ENCODE measurements at places on chromosomes 1 and 21.

- DNase-seq: no peak
Observed at GRCh38 chr21:29195981-29196669, 65.7 kb downstream of the MAP3K7CL start.

GRCh38 chr21:39715804-39716397, 29.1 kb upstream of the IGSF5 start:
- DNase-seq: peak; percentile 8

- no peak for DNase-seq
Observed at GRCh38 chr1:198264282-198264681, 107.5 kb downstream of the NEK7 start.

DNA sequence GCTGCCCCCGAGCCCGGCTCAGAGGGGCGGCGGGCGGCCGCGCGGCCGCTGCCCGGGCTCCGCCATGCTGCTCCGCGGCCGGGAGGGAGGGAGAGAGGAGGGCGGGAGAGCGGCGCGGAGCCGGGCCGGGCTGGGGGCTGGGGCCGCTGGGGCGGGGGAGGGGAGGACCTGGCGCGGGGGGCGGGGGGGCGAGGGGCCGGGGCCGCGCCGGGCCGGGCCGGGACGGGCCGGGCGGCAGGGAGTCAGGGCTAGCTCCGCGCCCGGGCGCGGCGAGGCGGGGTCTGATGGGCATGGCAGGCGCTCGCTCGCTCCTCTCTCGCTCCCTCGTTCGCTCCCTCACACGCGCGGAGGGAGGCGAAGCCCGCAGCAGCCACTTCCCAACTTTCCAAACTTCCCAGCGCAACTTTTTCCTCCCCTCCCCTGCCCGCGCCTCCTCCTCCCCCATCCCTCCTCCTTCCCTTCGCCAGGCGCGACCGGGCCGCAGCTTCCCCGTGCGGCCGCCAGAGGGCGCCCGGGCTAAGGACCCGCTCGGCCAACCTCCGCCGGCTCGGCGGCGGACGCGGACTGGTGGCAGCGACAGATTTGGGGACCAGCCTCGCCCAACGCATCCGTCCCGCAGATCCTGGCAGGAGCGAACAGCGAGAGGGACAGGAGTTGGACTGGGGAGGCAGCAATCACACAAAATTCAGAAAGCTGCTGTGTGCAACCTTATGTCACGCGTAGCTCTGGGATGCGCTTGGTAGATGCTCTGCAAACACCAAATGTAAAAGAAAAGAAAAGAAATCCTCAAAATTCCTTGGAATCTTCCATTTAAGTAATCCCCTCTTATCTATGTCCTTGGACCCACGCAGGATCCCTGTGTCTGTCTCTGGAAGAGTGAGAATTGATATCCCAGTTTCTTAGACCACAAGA, at the start of gene TRABD2B:
TSS of gene TRABD2B (minus strand) at position 97 of the 912 bp plus-strand sequence.
- DNase-seq: peak; percentile 43

- no peak for DNase-seq
Observed at GRCh38 chr21:41868062-41868710, 11.0 kb downstream of the PRDM15 start.

- DNase-seq: no peak
Observed at GRCh38 chr1:59554011-59554663, 257.2 kb downstream of the FGGY start.

GRCh38 chr1:156025876-156026275, 5.1 kb upstream of the SSR2 start:
- no peak for DNase-seq

DNA sequence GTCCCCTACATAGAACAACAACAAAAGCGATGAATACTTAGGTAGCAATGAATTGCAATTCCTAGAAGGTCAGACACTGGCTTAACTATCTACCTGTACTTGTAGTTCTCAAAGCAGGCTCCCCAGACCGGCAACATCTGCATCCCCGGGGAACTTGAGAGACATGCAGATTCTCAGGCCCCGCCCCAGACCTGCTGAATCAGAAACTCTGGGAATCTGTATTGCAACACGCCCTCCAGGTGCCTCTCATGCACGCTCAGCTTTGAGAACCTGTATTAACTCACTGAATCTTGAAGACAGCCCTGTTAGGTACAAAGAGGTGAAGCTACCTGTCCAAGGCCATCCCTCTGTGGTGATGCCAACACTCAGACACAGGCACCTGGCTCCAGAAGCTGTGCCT, 128.1 kb downstream of the KAZN start:
- DNase-seq: no peak

DNA sequence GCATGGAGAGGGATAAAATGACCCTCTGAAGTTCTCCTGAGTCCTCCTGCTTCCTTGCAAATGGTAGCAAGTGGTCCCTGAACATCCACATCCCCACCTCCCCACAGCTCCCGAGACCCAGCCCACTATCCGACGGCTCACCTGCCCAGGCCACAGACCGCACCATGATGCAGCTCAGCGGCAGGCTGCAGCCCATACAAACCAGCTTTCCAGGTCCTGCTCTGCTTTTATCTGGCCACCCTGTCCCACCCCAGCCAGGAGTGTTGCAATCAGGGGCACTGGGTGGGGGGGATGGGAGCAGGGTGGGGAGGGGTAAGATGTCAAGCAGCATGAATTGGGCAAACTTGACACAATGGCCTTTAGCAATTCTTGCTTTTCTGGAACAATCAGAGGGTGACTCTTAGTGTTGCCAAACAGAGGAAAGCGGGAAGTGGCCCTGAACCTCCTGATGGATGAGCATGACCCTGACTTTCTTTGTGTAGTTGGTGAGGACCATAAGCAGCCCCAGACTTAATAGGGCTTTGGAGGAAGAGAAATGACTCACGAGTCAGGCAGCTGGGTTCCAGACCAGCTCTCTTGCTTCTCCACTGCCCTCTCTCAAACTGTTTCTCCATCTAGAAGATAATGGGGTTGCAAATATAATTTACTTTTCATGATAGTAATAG, at the start of gene CHIT1:
TSS of gene CHIT1 (minus strand) at position 203 of the 665 bp plus-strand sequence. CDS start at position 166, 37 bp downstream.
- no peak for DNase-seq

DNA sequence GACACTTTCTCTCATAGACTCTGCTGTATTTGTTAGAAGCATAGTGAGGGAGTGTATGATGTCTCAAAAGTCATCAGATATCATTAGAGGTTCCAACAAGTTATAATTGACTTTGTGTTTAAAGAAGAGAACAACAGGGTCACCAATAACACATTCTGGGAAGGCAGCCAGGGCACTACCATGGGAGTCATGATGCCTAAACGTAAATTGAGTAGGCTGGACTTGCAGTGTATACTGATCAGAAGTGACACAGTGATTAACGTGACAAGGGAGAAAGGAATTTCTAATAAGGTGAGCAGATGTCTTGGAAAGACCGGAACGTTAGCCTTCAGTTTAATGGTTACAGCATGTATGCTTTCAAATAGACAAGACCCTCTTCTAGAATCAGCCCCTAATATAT, 973.2 kb downstream of the NCAM2 start:
- no peak for DNase-seq

- no peak for DNase-seq
Observed at GRCh38 chr1:21847223-21848205, 35.4 kb downstream of the LDLRAD2 start.

GRCh38 chr21:44815852-44816628, 1.8 kb downstream of the SUMO3 start:
- DNase-seq: no peak

DNA sequence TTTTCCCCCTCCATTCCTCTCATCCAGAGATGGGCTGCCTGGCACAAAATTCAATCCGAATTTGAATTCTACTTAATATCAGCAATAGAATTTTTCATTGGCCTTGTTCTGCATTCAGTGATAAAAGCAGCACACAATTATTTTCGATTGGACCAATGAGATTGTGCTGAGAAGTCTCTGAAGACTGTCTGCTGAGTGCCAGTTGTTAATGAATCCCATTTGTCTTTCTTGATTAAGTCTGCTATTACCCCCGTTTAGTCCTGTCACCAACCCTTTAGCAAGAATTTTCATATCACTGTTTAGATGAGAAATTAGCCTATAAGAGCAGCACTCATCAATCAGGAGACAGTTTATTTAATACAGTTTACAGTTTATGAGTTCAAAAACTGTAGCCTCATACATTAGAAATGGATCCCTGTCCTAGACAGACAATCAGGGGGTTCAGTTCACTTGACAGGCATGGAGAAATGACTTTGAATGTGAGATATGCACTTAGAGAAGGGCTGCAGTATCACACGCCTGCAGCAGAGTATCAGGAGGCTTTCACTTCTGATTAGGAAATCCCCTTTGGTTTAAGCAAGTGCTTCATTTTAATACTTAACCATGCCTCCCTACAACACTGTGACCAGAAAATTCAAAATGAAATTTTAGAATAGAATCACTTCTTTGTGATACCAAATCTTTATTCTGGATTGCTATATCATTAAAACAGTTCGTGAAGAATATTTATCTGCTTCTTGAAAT, 304.7 kb upstream of the PTBP2 start:
- DNase-seq: no peak

- no peak for DNase-seq
Observed at GRCh38 chr1:81053826-81054225, 746.9 kb upstream of the ADGRL2 start.

DNA sequence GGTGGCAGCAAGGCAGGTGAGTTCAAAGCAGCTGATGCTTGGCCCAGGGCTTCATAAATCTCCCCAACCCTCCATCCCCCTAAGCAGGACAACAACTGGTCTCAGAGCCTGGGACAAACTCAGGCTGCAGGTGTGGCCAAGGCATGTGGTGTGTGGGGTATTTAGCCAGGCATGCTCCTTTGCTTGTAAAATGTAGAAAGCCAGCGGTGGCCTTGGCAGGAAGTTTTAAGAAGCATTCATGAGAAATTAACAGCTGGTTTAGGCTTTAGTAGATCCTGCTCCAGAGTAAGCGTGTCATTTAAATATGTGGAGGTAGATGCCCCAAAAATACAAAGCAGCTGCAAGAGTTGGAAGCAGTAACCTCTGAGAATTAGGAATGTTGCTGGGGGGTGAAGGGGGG, 44.8 kb downstream of the NTPCR start:
- no peak for DNase-seq

DNA sequence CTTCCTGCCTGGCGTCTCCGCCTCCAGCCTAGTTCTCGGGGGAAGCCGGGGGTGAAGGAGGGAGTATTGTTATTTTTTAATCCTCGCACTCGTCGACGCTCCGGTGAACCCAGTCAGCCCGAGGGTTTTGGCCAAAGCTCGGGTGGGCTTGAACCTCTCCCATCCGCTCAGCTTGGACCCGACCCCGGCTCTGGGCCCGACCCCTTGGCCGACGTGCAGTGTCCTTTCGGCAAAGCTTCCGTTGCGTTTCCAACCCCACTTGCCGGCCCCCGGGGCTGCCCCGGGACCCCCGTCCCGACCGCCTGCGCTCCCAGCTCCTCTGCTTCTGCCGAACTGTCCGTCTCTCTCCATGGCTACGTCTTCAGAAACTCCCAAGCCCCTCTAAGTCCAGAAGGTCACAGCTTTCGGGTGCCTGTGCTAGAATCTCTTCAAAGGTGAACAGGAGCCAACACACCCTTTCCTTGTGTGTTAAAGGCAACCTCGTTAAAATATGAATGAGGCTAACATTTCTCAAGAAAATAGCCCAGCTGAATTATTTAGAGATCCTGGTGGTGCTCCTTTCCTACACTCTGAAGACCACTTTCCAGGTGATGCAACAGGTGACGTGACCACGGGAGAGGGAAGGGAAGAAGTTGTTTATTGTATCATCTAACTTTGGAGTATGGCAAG, 647 bp downstream of the DESI2 start:
- no peak for DNase-seq

DNA sequence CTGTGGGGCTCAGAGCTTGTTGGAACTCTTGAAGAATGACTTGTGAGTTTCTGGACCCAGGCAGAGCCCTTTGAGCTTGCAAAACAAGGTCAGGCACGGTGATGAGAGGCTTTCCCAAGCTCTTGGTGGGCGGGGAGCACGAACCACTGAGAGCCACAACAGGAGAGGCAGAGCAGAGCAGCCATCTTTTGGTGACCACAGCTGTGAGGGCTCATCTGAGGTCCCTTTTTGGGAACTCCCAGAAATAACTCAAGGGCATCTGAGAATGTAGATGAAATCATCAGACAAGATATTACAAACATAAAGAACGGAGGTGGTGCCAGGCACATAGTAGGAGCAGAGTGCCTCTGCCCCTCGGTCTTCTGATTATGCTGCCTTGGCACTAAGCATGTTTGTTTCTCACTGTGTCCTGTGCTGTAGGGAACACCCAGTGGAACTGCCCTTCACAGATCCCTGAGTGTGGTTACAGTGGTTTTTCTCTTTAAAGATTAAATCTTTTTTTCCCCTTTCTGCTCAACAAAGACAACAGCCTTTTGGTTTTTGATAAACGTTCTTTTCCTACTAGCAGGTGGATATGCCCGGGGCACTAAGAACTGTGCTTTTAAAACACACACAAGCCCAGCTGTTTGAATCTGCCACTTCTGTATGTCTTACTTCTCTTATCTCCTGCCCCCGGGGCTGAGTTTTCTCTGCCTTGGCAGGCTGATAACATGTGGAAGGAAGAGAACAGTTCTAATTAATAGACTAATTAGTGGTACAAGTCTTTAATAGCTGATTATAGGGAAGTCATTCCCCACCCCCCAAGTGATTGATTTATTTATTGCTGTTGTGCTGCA, 37.7 kb downstream of the CD34 start:
- DNase-seq: no peak

GRCh38 chr1:64525116-64525686, 55.3 kb downstream of the CACHD1 start:
- no peak for DNase-seq

DNA sequence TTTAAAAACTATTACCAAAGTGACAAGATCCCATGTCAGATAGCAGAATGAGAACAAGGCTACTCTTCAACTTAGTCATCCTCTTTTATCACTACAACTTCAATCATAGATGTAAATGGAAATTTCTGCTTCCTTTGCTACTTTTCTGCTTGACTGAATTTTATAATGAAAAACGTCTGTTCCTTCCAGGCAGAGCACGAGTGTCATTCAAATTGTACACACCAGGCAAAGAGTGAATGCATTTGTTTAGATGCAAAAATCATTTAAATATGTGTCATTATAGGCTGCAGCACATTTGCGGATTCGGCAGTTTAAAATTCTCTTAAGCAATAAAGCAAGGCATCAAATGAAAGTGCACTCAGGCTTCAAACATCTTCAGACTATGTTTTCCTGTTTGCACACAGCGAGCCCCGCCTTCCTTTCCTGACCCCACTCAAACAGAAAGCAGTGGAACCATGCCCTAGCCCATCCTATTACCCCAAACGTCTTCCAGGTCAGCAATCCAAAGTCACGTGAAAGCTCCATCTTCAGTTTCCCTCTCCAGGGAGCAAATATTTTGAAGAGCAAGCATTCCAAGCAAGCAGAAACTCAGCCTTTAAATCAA, 99.6 kb downstream of the APP start:
- no peak for DNase-seq

DNA sequence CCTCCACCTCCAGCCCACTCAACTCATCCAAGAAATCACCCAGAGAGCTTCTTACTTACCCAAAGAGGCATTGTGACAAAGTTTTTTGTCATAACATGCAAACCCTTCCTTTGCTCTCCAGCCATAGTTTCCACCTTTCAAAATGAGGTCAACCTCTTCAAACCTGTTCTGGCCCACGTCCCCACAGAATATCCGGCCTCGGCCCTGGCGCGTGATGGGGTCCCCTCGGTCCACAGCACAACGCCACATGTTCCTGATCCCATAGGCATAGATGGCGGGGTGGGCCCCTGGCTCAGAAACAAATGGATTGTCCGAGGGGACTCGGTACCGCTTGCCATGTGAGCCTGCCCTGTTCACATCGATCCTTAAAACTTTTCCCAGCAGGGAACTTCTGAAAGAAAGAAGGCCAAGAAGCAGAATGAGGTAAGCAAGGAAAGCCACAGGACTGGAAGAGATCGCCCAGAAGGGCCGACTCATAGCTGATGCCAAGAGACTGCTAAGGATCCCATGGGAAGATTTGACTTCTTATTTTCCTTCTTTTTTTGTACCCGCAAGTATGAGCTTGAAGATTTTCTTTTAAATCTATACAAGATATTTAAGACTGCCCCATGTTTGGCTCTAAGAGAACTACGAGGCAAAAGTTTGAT, 7.8 kb downstream of the HHIPL2 start:
- DNase-seq: no peak

- DNase-seq: no peak
Observed at GRCh38 chr1:18735224-18735997, 104.8 kb downstream of the PAX7 start.
